Right ventricle myocardium superior (tissue), 1 donor: ENCODE measurements at places on chromosomes 4 and X. TPM values are rescaled to one million over a fixed set of nuclear protein-coding genes. Genes with fewer than 3 reads are reported as not detected.
A peak's percentile ranks its signal among the peaks of the same experiment; 100 is the strongest.

- peak; percentile 55 for DNase-seq
These were observed 17.4 kb downstream of the IRAK1 start for GRCh38 chrX:154002215-154002719.

DNA sequence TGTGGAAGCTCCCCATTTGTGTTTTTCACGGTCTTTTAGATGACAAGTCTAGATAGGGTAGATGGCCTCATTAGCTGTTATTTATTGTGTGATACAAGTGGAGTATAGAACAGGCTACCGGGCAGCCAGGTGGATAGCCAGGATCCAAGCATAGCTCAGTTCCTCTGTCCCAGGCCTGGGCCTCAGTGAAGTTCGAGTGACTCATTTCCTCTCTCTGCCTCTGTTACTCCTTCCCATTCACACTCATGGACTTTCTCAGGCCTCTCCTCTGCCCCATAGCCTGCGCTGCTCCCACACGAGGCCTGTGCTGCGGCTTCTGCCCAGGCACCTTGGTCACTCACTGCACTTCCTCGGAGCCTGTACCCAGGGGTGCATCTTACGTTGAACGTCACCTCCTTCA, 54.5 kb downstream of the TENM3 start:
- DNase-seq, result no peak

DNA sequence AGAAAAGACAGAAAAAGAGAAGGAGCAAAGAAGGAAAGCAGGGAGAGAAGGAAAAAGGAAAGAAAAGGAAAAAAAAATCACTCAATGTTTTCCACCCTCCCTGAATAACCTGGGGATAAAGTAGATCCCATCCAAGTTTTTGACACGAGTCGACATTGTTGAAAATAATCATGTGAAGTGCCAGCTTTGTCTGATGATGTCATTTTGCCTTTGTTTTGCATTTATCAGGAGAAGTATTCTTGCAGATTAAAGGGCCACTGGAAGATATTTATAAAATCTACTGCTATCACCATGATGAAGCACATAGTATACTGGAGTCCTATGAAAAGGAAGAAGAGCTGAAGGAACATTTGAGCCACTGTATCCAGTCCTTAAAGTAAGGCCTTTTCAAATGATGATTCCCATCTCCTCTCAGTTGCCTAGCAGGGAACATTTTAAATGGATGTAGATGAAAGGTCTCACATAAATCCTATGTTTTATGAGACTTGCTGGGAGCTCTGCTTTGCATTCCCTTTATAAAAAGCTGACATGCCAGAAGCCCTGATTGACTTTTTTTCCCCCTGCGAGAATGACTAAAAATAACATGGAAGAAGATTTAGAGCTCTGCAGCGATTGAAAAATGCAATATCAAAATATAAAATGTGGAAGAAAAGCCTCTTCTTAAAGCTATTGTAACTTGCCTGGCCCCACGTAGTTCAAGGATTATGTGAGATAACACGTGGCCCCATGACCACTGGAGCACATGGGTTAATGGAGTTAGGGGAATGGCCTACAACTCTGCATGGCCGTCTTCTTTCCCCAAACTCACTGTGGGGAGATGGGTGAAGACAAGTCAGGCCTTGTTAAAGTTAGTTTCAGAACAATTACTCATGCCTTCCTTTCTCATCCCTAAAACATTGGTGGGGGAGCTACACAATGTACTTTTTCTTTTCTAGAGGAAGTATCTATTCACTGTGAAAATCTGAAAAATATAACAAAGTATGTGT, 77.5 kb downstream of the INTS12 start:
- no peak for DNase-seq

GRCh38 chr4:188780686-188781085, 641.4 kb downstream of the TRIML1 start:
- no peak for DNase-seq

DNA sequence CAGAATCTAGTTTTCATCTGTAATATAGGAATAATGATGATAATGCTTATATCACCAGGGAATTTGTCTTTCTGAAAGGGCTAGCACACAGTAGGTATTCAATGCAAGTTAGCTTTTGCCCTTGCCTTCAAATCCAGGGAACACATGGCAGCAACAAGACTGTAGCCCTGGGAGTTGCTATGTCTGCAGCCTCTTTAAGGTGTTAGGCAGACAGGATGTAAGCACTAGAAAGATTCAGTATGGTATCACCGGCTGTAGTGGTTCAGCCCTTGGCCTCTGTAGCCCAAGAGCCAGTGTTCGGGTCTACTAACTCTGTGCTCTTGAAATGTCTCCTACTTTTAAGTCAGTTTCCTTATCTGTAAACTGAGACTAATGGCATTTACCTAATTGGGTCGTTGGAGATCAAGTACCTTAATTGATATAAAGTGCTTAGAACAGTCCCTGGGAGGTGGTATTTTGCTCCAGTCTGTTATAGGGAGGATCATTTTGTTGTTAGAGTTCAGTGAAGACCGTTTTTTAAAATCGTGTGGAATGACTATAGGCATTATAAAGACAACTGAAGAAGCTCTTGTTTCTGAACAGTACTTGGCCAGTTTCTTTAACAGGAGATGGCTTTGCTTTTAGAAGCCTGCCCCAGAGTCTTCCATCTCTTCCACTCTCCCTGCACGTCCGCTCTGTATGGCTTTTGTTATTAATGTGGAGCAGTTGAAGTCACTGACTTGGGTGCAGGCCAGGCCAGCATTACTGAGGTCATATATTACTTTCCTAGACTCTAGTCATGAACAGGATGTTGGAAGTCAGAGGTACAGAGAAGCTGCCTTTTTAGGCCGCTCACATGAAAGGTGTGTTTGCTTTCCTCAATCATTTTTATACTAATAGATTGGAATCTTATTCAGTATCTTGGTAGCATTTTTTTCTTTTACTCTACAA, 44.8 kb downstream of the GAB1 start:
- DNase-seq, result peak; percentile 90

DNA sequence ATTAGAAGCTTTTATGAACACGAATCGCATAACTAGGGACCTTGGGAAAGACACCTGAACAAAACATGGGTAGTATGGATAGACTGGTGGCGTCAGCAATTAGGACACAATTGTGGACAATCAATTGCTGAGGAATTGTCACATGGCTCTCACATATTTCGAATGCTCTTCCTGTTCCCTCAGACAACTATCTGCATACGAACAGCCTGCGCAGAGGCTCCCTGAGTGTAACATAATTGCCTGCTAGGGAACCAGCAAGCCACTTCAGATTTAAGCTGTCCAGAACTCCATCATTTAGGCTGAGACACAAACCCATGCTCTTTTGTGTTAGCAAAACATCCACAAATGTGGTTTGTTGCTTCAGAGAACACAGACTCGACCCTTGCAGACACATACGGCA, 160.8 kb downstream of the MGST2 start:
- no peak for DNase-seq

DNA sequence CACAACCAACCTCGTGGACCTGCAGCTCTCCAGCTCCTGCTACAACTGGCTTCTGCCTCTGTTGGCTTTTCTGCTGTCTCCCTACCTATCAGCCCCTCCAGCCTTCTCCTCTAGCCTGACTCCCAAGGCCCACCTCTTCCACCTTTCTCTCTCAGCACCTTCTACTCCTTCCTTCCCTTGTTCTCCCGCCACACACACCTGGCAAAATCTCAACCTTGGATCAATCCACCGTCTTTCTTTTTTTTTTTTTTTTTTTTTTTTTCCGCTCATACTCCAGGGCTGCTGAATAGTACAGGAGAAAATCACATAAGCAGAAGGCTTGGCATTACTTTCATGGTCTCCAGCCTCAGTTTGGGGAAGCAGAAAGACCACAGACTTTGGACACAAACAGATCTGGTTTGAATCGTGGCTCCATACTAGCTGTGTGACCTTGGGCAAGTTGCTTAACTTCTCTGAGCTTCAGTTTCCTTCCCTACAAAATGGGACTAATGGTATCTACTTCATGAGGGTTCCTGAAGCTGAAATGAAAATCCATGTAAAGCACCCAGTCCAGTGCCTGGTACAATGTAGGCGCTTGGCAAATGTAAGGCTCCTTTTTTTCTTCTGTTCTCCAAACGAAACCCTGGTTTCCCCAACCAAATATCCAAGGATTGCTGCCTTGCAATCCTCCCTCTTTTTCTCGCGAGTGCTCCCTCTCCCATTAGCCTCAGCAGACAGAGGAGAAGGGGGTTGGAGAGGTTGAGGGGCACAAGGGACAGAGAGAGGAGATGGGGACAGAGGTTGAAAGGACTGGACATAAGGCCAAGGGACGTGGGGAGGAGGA, 1.7 kb downstream of the FGD1 start:
- no peak for DNase-seq

DNA sequence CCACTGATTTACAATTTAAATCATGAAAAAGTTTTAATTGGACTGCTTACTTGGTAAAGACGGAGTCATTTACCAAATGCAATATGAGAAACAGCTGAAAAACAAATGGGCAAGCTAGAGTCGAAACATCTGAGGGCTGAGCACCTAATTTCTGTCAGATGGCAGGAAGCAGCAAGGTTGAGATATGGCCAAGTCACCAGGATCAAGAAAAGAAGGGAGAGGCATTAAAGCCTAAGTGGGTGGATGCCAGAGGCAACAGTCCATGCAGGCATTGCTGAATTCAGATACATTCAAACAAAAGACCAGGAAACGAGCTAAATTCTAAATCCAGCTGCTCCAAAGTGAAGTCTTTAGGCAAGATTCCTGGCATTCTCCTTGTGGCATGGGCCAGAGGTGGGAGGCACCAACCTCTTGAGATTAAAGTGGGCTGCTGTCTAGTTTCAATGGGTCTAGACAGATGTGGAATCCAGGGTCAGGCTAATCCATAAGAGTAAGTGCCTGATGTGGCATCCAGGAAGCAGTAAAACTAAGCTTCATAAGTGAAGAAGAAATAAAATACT, 8.0 kb upstream of the ARSJ start:
- no peak for DNase-seq

- DNase-seq, result no peak
These were observed 62.9 kb upstream of the FRAS1 start for GRCh38 chr4:77994194-77994721.

DNA sequence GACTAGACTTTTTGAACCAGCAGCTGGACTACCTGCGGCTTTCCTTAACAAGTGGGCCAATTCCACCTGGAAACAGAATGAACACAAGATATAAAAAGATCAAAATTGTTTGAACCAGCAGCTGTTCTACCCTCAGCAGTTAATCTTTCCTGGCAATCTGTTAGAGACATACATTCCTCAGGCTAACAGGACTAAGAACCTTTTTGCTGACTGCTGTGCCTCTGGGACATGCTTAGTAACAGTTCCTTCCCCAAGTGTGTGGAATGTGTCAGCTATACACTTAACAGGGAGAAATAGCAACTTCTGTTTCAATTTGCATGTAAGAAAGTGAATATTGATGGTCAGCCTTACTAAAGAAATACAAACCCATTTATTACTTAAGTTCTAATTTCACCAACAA, 554.4 kb downstream of the ARAP2 start:
- DNase-seq, result no peak

DNA sequence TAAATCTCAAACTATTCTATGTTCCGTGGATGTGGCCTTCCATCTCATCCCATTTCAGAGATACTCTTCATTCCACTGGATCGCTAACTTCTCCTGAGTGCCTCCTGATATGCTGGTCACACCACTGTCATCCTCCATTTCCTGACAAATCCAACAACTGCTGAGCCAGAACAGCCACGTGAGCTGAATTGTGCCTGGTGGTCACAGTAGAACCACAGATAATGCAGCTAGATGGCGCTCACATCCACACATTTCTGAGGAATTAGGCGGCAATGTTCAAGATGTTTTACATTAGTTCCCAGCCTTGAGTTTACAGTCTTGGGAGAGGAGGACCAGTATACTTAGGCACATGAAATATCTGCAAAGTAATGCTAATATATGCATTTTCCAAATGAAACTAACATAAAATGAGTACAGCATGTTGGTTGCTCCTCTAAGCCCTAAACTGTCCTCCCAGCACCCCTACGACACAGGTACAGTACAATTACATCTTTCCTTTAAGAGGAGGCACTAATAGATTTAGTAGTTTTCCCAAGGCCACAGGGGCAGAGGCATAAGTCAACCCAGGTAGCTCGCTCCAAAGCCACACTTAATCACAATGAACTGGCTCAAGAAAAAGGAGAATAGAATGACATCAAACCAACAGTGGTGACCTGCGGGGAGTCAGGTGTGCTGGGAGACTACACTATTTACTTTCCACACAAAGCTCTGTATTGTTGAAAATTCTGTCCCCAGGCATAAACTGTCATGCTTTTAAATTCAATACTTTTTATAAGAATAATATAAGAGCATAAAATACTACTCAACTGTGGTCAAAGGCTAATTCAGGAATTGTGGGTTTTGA, 134.2 kb downstream of the CHIC2 start:
- peak; percentile 66 for DNase-seq

- DNase-seq, result no peak
These were observed 166.1 kb upstream of the KLF8 start for GRCh38 chrX:56066016-56066415.

DNA sequence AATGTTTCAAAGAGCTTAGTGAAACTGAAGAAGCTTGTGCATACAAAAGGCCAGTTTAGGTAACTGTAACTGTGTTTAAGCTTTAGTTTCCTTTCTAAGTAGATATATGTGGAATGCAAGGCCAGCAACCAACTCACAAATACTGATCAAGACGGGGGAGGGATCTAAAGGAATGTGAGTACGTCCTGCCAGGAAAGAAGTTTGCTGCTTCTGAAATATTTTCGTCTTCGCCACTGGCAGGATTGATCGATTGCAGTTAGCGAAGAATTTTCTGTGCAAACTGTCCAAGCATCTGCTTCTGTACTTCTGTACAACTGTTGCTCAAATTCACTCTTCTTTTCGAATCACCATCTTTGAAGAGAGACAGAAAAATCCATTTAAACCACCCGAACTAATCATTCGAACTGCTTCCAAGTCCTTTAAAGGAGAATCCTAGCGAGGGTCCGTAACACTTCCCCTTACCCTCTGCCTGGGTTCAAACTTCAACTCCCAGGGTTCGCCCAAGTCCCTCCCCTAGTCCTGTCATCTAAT, 373 bp upstream of the INTS6L start:
- DNase-seq, result no peak

DNA sequence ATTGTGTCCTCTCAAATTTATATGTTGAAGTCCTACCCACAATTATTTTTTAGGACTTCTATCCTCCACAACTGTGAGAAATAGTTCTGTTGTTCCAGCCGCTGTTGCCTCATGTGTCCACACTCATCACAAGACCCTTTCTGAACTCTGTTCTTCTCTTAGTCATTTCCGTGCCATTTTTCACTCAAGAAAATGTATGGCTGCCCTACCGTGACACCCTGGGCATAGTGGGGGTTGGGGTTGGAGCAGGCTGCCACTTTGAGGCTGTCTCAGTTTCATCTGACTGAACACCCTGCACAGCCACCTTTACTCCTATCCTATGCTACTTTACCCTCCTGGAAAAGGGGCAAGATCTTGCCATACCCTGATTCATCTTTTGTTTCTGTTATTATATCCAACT, 319.1 kb downstream of the TENM3 start:
- no peak for DNase-seq

GRCh38 chr4:3077796-3078195, 3.3 kb downstream of the HTT start:
- no peak for DNase-seq

MAOA gene
- total RNA-seq, result 116 TPM

MAGEE2 gene
- not detected for total RNA-seq

IL1RAPL1 gene
- total RNA-seq, result 3.1 TPM

SULT1B1 gene
- 0.89 TPM for total RNA-seq

REPS2 gene
- 11.3 TPM for total RNA-seq

LETM1 gene
- total RNA-seq, result 41.8 TPM

MSN gene
- total RNA-seq, result 97.6 TPM

IL21 gene
- total RNA-seq, result not detected

MAGEA2B gene
- total RNA-seq, result not detected

TLR2 gene
- total RNA-seq, result 3.5 TPM

NAP1L2 gene
- 5.4 TPM for total RNA-seq
